ENCODE measurements at places on chromosomes 12 and 14.

DNA sequence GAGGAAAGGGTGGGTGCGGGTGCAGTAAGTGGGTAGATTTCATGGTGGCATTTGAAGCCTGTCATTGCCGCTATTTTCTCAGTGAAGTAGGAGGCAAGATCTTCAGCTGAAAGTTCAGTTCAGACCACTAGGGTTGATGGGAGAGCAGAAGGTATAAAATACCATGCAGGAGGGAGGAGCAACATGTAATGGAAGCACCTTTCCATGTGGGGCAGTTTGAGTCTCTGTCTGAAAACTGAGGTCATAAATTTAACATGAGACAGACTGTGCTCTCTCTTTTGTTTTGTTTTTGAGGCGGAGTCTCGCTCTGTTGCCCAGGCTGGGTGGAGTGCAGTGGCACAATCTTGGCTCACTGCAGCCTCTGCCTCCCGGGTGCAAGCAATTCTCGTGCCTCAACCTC, 22.7 kb downstream of the LRRC74A start:
- no peak overlapping the region for H3K27ac ChIP-seq
- DNase-seq, result no peak
- no peak overlapping the region for H3K4me3 ChIP-seq
- H3K4me1 ChIP-seq, result no peaks in the 10 kb centered on the region

- H3K4me3 ChIP-seq, result no peak overlapping the region
- H3K27me3 ChIP-seq, result no peaks in the 10 kb centered on the region
- no peak for DNase-seq
- H3K4me1 ChIP-seq, result no peaks in the 10 kb centered on the region
Measured at GRCh38 chr12:28253161-28253641, 62.9 kb downstream of the CCDC91 start.

GRCh38 chr14:102085948-102086708, 716 bp downstream of the HSP90AA1 start:
- DNase-seq, result peak; percentile 45
- H3K4me1 ChIP-seq, result peaks cover 19% of the 10 kb centered on the region
- H3K36me3 ChIP-seq, result no peaks in the 10 kb centered on the region

DNA sequence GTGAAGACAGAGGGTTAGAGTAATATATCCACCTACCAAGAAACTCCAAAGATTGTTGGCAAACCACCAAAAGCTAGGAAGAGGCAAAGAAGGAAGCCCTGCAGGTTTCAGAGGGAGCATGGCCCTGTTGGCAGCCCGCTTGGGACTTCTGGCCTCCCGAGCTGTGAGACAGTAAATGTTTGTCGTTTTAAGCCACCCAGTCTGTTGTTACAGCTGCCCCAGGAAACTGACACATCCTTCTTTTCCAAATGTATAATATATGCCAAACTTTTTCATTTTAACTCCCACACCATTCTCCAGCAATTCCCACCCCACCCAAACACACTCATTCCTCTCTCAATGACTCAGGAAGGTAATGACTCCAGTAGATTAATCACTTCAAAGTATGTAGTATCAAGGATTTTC, 74.0 kb downstream of the RPS29 start:
- H3K4me3 ChIP-seq, result no peak overlapping the region
- H3K36me3 ChIP-seq, result no peaks in the 10 kb centered on the region
- DNase-seq, result no peak
- H3K27ac ChIP-seq, result no peak overlapping the region

DNA sequence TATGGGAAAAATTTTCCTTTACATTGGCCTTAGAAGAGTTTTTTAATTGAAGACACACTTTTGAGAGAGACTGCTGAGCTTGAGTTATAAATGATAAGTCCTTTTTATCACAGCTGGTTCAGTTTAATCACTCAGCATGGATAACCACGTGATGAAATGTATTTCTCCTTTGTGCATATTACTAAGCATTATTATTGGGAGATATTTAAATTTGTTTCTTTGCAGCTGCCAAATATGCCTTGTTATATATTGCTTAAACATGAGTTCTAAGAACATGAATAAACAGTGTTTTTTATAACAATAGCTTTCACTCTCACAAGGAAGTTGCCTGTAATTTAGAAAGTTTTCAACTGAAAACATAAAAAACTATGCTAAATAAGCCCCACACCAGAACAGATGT, 293.5 kb upstream of the LRFN5 start:
- no peak overlapping the region for H3K4me3 ChIP-seq
- H3K27me3 ChIP-seq, result no peaks in the 10 kb centered on the region
- no peak overlapping the region for H3K27ac ChIP-seq
- H3K36me3 ChIP-seq, result no peaks in the 10 kb centered on the region
- no peak for DNase-seq
